ENCODE measurements at places on chromosomes 2 and 18.

DNA sequence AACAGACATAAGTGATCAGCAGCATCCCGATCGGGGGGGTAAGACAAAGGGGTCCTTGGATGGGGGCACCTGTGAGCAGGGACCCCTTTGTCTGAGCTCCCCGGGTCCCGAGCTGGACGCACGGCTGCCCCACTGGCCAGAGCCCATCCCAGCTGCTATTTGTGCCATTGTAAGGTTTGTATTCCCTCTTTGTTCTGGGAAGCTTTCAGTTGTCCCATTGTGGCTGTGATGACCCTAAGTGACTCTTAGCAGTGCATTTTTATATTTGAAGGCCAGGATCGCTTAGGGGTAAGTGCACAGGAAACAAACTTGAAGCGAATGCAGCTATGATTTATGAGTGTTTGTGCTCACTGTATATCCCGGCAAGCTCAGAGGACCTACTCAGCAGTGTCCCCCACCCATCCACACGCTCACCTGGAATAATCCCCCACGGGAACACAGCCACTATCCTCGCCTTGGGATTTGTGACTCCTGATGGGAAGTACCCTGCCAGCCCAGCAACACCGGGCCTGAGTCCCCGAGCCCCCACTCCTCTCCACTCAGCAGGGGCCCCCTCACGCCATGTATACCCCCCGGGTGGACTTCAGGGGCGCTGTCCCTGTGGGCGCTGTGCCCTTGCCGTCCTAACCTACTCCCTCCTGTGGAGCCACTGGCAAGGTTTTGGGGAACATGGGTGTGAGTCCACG is 80.1 kb downstream of the MBP start:
- no peak for DNase-seq

DNA sequence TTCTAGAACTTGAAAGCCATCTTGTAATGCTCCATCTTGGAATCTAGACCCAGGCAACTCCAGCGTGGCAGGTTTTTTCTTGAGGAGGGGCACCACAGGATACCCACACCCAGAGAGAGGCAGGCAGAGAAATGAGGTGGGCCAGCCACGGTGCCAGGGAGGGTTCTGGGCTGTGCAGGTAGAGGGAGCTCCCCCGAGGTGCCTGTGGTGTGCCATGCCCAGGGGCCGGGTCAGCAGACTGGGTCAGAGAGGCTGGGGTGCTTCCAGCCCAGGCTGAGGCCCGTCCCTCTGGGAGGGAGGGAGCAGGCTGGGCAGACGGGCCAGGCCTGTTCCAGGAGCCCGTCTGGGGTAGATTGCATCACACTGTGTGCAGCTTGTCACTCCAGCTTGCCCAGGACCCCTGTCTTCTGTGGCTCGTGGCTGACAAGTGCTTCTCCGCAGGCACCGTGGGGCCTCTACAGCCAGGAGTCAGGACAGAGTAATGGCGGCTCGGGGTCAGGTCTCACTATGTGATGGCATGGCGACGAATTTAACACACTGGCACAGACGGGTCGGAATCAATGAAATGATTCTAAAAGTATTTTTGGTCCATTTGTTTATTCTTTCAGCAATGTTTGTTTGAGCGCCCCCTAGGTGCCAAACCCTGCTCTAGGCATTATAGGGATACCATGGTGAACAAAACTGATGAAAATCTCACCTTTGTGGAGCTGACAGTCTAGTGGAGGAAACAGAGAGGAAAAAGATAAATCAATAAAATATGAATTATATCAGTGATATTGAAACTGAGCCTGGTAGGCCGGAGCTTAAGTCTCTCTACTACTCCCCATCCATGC is 144.0 kb downstream of the ACOXL start:
- no peak for DNase-seq

- no peak for DNase-seq
Observed at GRCh38 chr18:11495441-11495840, 114.0 kb upstream of the SLC35G4 start.

GRCh38 chr2:230505162-230505561 is 89.2 kb downstream of the SP100 start:
- DNase-seq = no peak

GRCh38 chr2:4618630-4619228 is 915.4 kb downstream of the DCDC2C start:
- no peak for DNase-seq

GRCh38 chr2:143504397-143504796 is 375.2 kb downstream of the ARHGAP15 start:
- DNase-seq = no peak

DNA sequence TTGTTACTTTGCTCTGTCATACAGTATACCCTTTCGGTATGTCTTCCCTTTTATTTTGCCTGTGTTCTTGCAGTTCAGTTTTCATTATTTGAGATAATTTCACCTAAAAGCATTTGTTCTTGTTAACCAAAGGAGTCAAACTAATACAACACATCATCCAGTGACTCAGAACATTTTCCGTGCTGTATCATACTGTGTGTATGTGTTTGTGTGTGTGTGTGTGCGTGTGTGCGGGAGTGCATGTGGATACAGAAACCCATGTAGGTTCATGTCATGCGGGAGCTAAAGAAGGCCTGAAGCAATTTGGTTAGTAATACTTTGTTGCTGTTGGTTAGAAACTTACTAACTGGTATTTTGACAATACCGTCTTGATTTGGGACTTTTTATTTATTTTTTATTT is 60.0 kb downstream of the CEP192 start:
- no peak for DNase-seq

- DNase-seq = no peak
Observed at GRCh38 chr18:24055878-24056277, 41.3 kb downstream of the TTC39C start.

DNA sequence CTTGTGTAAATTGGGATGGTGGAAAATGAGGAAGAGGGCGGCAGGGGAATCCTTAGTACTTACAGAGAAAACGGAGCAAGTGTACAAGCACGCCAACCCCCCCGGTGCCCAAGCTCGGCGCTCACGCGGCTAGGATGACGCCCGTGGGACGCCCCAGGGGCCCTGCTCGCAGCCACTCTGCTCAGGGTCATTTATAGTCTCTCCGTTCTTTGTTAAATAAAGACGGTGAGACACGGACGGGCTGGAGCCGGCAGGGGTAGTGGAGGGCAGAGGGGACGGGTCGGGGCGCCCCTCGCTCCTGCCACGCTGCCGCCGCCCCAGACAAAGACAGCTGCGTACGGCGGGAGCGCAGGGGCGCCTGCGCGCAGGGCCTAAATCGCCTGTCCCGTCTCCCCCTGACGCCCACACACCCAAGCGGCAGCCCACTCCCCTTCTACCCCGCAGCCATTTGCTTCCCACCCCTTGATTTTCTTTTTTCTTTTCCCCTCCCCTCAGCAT is 37.8 kb downstream of the PCBP1 start:
- DNase-seq = peak; percentile 88

- no peak for DNase-seq
Observed at GRCh38 chr18:64993695-64994094, 757.1 kb upstream of the CDH7 start.

- DNase-seq = peak; percentile 24
Observed at GRCh38 chr18:13455960-13456481, 237.5 kb downstream of the LDLRAD4 start.

GRCh38 chr2:180279581-180279980 is 272.5 kb upstream of the CWC22 start:
- DNase-seq = no peak

- DNase-seq = no peak
Observed at GRCh38 chr2:172606285-172606684, 50.4 kb downstream of the PDK1 start.

DNA sequence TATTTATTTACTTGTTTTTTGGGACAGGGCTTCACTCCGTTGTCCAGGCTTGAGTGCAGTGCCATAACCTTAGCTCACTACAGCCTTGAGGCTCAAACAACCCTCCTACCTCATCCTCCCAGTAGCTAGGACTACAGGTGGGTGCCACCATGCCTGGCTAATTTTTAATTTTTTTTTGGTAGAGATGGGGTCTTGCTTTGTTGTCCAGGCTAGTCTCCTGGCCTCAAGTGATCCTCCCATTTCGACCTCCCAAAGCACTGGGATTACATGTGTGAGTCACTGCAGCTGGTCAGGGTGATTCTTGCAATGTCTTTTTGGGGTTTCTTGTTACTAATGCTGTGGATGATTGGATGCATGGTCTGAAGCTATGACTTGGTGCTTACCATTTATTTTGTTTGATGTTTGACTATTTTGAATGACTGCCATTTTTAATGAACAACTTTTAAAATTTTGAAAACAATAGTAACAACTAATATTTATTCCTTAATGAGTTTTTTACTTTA is 6.5 kb downstream of the CERS6 start:
- no peak for DNase-seq

GRCh38 chr18:53056064-53056463 is 716.1 kb downstream of the DCC start:
- DNase-seq = no peak

GRCh38 chr2:201172279-201172678 is 10.7 kb upstream of the CASP10 start:
- DNase-seq = no peak

DNA sequence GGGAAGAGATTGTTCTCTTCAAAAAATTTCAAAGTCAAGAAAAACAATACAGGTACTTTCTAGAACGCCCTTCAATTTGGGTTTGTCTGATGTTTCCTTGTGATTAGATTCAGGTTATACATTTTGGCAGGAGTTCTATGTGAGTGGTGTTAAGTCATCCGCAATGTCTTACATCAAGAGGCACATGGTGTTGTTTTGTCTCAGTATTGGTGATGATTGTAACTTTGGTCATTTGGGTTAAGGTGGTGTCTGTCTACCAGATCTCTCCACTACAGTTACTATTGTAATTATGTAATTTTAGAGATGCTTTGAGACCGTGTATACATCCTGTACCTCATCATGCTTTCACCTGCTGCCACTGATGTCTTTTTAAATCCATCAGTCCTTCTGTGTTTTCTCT is 60.3 kb downstream of the TET3 start:
- no peak for DNase-seq

DNA sequence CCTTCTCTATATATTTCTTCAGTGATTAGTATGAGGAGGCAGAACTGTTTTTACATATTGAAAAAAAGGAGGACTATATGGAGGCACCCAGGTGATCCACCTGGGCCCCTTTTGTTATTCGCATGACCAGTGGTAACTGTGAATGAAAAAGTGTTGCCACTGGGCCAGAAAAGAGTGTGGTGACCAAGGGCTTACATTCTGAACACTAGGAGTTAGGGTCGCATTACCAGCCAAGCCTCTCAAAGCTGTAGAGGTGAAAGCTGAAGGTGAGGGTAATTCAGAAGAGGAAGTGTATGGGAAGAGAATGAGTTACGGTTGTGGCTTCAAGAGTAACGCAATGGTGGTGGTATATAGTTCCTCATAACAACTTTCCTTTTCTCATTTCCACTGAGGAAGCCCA is 487.6 kb downstream of the TMEM182 start:
- no peak for DNase-seq

GRCh38 chr2:237566401-237567235 is at the start of gene PRLH:
PRLH (plus strand) TSS chr2:237566574; CDS start chr2:237566574, 0 bp downstream.
- no peak for DNase-seq

DNA sequence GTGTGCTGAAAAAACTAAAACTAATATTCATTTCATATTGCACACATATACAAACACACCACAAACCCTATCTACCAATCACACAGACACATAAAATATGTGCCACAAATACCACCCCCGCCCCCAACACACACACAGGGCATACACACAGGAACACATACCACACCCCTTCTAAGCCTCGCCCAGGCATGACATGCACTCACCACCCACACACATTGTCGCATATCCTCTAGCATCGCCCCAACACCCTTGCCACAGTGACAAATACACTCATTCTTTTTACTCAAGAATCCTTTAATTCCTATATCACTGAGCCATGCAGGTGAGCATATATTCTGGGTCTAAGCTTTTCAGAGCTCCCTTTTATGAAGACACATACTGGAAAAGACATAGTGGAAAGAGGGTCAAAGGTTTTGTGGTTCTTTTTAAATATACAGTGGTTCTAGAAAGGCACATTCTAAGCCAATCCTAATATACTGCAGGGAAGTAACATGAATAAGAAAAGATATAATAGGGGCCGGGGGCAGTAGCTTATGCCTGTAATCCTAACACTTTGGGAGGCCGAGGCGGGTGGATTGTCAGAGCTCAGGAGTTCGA is 24.5 kb upstream of the LCLAT1 start:
- DNase-seq = no peak

DNA sequence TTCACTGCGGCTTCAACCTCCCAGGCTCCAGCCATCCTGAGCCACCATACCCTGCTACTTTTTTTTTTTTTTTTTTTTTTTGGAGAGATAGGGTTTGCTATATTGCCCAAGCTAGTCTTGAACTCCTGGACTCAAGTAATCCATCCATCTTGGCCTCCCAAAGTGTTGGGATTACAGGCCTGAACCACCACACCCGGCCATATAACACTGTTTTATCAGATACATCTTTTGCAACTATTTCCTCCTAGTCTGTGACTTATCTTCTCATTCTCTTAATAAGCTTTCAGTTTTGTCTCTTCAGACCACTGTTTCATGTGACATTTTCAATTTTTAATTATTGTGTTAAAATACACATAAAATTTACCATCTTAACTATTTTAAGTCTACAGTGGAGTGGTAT is 35.7 kb upstream of the FAM117B start:
- DNase-seq = no peak

GRCh38 chr2:239634769-239635168 is 233.9 kb upstream of the HDAC4 start:
- no peak for DNase-seq

DNA sequence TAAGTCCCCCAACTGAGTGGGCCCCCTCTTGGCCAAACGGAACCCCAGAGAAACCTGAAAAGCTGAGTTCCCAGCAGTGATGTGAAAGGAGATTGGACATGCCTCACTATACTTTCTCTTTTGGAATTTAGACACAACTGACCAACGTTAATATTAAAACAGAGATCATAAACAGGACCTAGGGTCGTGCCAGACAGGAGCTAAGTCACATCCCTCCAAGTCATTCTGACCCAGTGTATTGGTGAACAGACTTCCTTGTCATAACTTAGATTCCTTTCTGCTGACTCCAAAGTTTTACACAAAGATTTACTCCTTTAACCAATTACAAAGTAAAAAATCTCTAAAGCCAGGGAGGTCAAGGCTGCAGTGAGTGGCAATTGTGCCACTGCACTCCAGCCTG is 46.9 kb downstream of the UXS1 start:
- DNase-seq = no peak

GRCh38 chr2:42601076-42601475 is 32.6 kb downstream of the MTA3 start:
- DNase-seq = no peak

GRCh38 chr2:147937744-147938349 is 82.7 kb downstream of the ORC4 start:
- no peak for DNase-seq

GRCh38 chr2:10779776-10780490 is 32.7 kb downstream of the PDIA6 start:
- no peak for DNase-seq

- no peak for DNase-seq
Observed at GRCh38 chr18:61239051-61239450, 94.2 kb upstream of the CDH20 start.

GRCh38 chr2:239734436-239735005 is 290.6 kb downstream of the NDUFA10 start:
- DNase-seq = no peak

DNA sequence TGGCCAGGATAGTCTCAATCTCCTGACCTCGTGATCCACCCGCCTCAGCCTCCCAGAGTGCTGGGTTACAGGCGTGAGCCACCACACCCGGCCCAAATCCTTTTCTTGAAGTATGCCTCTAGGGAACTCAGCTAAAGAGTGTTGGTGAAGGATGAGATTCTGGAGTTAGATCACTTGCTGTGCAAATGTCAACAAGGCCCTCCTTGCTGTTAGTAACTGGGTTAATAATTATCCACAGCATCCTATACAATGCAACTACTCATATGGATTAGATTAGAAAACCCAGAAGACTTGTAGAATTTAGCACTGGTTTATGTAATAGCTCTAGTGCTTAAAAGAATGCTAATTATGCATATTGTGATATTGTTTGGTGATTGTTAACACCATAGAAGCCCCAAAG is 310.8 kb upstream of the TFPI start:
- no peak for DNase-seq

All from right forelimb (tissue), 1 donor.